ENCODE measurements at places on chromosomes 4 and X.

DNA sequence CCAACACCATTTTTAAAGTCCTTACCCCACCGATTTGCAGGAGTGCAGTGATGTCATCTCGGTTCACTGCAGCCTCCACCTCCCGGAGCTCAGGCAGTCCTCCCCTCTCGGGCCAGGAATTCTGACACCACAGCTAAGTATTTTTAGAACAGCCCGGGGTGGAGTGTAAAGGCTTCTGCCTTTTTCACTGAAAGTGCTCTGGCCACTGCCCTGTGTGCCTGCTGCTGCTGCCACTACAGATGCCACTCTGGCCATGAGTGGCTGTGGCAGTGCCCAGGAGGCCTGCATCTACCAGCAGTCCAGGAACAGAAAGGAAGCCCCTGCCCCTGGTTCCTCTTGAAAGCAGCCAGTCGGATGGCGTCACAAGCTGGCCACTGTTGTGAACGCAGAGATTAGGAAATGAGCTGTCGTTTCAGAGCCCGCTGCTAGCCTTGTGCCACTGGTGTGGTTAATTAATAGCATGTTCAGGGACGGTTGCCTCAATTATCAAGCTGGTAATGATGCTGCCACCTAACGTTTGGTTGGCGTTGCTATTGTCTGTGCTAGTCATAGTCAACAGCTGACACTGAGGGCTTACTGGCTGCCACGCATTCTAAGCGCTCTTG, 23.6 kb upstream of the TBC1D14 start:
- no peak for DNase-seq

DNA sequence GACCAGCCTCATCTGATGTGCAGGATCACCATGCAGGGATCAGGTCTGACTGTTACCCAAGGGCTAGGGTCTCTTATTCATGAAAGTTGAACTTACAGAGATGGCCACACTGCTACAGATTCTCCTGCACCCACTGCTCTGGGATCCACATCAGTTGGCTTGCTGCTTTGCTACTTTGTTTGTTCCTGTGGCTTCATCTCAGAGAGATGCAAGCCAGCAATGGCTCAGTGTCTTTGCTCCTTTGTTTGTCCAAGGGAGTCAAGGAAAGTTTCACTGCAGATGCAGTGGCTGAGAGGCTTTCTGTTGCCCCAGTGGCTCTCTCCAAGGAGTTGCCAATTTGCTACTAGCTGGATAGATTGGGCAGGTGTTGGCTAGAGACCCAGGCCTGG, 70.3 kb upstream of the UGT2B7 start:
- DNase-seq, result no peak

GRCh38 chr4:174427571-174428140, 94.6 kb downstream of the HPGD start:
- no peak for DNase-seq

GRCh38 chr4:181756451-181757095, 486.6 kb upstream of the TENM3 start:
- no peak for DNase-seq

GRCh38 chr4:97646997-97647396, 496.3 kb downstream of the STPG2 start:
- no peak for DNase-seq

Measured in HCT116 (cell line).